ENCODE measurements at places on chromosomes 3 and 15. TPM values are rescaled to one million over a fixed set of nuclear protein-coding genes. Genes with fewer than 3 reads are reported as not detected.

DNA sequence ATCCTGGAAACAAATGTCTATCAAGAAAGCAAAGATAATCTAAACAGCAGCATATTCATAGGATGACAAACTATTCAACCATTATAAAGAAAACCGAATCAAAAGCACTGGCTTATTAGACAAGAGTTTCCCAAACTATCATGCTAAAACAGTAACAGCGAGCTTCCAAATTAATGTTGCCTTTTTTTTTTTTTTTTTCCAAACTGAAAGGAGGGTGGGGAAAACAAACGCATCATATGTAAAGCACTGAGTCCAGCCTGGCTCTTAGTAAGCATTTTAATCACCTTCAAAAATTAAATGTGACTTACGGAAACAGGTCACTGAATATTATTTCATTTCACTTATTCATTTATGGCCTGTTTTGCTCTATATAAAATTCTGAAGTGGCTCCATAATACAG is 2.3 kb downstream of the TJP1 start:
- DNase-seq = no peak
- H3K27me3 ChIP-seq = peaks cover 19% of the 10 kb centered on the region
- no peak overlapping the region for H3K27ac ChIP-seq

GRCh38 chr3:49759226-49759625 is 27.1 kb downstream of the IP6K1 start:
- H3K4me3 ChIP-seq = no peak overlapping the region
- H3K27ac ChIP-seq = no peak overlapping the region

- no peaks in the 10 kb centered on the region for H3K4me1 ChIP-seq
- no peak for DNase-seq
- no peak overlapping the region for H3K27ac ChIP-seq
- H3K36me3 ChIP-seq = no peaks in the 10 kb centered on the region
- no peak overlapping the region for H3K4me3 ChIP-seq
These were observed 76.8 kb upstream of the C15orf61 start for GRCh38 chr15:67444100-67444499.

Gene CHRD
- 26.5 TPM for total RNA-seq

DNA sequence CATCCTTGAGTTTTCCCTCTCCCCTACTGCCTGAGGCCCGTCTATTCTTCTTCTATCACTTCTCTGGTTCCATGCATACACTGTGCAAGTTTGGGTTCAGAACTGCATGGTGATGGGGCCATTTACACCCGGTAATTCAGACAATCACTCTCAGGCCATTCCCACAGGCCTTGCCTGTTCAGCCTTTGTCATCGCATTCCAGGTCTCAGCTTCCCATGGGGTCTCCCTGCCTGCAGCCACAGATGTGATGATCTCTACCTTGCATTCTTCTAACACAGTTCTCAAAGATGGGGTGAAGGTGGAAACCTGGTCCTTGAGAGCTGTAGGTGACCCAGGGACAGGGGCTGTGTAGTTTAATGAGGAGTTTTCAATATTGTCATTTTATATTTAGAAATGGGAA is 209.2 kb upstream of the TOPAZ1 start:
- no peaks in the 10 kb centered on the region for H3K36me3 ChIP-seq
- no peak overlapping the region for H3K4me3 ChIP-seq
- peaks cover 15% of the 10 kb centered on the region for H3K27me3 ChIP-seq
- no peak overlapping the region for H3K27ac ChIP-seq
- DNase-seq = no peak

DNA sequence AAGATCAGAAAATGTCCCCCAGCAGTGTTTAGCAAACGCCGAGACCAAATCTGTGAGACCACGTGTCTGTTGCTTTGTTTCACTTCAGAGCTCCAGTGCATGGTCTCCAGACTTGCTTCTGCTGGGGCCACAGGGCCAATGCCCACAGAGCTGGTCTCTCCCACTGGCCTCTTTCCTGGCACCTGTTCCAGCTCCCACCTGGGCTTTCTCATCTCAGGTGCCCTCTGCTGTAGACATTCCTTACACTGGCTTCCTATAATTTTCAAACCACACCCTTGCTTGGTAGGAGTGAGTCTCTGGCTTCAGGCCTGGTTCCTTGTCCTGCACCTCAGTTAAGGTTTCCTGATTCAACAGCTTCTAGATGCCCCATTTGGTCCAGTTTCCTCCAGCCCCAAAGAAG is 243.1 kb downstream of the ADAMTS17 start:
- H3K27ac ChIP-seq = no peak overlapping the region
- H3K27me3 ChIP-seq = no peaks in the 10 kb centered on the region
- DNase-seq = no peak
- no peak overlapping the region for H3K4me3 ChIP-seq
- no peaks in the 10 kb centered on the region for H3K4me1 ChIP-seq

Gene MNS1
- 1.2 TPM for total RNA-seq

DNA sequence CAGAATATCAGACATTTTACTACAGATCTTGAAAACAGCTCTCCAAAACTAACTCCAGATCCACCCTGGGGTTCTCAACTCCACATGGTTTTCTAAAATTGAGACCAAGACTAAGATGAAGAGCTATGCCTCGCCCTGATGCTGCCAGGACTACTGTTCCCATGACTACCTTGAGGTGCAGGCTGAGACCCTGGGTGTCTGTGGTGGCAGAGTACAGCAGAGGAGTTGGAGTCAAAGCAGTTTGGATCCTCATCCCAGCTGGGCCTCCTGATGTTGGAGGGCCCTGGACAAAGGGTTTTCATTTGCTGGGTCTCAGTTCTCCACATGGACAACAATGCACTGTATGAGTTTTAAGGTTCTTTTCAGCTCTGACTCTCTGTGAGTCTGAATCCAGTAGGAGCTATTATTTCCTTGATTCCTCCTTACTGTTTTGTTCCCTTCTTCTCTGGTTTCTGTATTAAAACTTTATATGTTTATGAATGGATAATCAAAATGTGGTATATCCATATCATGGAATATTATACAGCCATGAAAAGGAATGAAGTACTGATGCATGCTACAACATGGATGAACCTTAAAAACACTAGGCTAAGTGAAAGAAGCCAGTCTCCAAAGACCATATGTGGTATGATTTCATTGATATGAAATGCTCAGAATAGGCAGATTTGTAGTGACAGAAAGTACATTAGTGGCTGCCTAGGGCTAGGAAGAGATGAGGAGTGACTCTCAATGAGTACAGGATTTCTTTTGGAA is 93.0 kb downstream of the CPN2 start:
- DNase-seq = no peak
- H3K27ac ChIP-seq = no peak overlapping the region
- no peaks in the 10 kb centered on the region for H3K27me3 ChIP-seq
- H3K36me3 ChIP-seq = no peaks in the 10 kb centered on the region

DNA sequence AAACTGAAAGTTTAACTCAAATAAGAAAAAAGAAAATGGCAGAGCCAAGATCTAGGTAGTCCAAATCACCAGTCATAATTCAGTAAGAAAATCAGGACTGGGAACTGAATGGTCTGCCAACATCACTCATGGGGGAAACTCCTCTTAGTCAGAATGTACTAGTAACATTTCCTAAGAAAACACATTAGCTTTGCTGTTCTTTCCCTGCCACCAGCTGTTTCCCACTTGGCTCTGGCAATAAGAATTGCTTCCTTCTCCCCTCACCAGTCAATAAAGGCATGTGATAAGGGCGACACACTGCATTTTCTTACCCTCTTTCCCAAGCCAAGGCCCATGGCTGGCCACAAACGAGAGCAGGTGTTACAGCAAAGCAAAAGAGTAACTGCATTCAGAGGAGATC is 46.1 kb downstream of the PIK3R4 start:
- no peak for DNase-seq
- no peak overlapping the region for H3K4me3 ChIP-seq
- no peak overlapping the region for H3K27ac ChIP-seq
- no peaks in the 10 kb centered on the region for H3K27me3 ChIP-seq
- H3K4me1 ChIP-seq = no peaks in the 10 kb centered on the region

DNA sequence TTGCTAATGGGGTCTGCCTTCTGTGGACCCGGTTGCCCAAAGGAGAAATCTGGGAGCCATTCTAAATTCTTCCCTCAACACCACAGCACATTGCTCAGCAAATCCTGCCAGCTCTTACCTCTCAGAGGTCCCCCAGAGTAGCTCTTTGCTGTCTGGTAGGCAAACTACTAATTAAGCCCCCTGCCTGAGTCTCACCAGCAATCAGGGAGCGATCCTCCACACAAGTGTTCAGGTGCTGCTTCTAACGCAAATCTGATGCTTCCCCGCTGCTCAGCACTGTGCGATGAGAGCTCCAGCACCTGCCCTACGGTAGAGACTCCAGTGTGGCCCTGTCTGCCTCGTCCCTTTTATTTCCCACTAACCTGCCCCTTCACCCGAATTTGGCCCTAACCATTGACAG is 60.5 kb downstream of the HCN4 start:
- H3K27me3 ChIP-seq = no peaks in the 10 kb centered on the region
- no peak overlapping the region for H3K27ac ChIP-seq

- H3K27ac ChIP-seq = no peak overlapping the region
- H3K4me3 ChIP-seq = no peak overlapping the region
- no peaks in the 10 kb centered on the region for H3K27me3 ChIP-seq
These were observed 76.0 kb downstream of the FEM1B start for GRCh38 chr15:68353421-68354135.

GRCh38 chr3:132180337-132180791 is 136.8 kb upstream of the ACP3 start:
- no peaks in the 10 kb centered on the region for H3K27me3 ChIP-seq
- no peaks in the 10 kb centered on the region for H3K36me3 ChIP-seq
- no peaks in the 10 kb centered on the region for H3K4me1 ChIP-seq
- H3K27ac ChIP-seq = no peak overlapping the region

Gene C3orf20
- total RNA-seq = 0.20 TPM

- H3K4me3 ChIP-seq = no peak overlapping the region
- no peak overlapping the region for H3K27ac ChIP-seq
- H3K36me3 ChIP-seq = peaks cover 27% of the 10 kb centered on the region
- H3K4me1 ChIP-seq = no peaks in the 10 kb centered on the region
These were observed 85.7 kb downstream of the VGLL4 start for GRCh38 chr3:11558002-11558401.

DNA sequence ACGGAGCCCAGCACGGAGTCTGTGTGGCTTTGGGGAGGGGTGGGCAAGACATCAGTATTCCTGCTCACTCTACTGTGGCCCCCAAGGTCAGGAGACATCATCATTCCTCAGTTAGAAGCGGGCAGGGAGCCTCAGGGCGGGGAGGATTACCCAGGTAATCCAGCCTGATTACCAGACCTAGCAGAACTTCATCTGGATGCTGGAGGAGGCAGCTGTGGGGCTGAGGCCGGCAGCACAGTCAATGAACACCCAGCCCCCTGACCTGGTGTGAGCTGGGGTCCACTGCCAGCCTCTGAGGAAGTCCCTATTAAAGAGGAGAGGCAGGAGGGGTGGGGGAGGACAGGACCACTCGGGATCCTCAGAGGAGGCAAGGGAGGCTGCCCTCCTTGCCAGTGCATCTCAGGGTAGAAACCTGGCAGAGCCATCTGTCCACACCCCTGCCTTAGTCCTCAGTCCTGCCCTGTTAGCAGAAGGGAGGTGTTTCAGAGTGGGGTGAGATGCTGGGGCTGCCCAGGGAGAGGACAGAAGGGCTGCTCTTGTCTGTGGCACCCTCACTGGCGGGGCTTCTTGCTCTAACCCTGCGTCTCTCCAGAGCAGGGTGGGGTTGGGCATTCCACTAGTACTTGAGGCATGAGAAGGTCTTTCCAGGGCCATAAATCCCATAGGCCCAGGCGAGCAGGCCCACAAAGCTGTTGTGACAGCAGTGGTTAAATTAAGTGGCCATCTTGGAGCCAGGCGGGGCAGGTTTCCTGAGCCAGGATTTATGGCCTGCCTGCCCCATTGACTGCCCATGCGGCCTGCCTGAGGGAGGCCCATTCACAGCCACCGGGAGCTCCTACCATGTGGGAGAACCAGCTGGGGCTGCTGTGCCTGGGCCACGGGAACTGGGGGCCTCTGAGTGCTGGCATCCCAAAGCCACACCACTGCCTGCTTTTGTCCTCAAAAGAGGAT is 82.1 kb downstream of the LINGO1 start:
- no peak for DNase-seq
- H3K4me3 ChIP-seq = no peak overlapping the region
- no peaks in the 10 kb centered on the region for H3K36me3 ChIP-seq
- H3K27ac ChIP-seq = no peak overlapping the region
- peaks cover 6% of the 10 kb centered on the region for H3K4me1 ChIP-seq

Gene LEKR1
- 1.9 TPM for total RNA-seq

DNA sequence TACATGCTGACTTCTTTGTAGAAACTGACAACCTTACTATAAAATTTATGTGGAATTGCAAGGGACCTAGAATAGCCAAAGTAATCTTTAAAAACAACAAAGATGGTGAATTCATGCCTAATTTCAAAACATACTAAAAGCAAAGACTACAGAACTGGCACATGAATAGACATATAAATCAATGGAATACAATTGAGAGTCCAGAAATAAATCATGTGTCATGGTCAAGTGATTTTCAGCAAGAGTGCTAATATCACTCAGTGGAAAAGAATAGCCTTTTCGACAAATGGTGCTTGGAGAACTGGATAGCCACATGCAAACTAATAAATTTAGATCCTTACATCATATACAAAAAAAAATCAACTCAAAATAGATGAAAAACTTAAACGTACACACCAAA is 8.7 kb downstream of the IMPG2 start:
- no peak overlapping the region for H3K4me3 ChIP-seq
- no peaks in the 10 kb centered on the region for H3K4me1 ChIP-seq
- H3K27me3 ChIP-seq = no peaks in the 10 kb centered on the region
- H3K27ac ChIP-seq = no peak overlapping the region
- DNase-seq = no peak

GRCh38 chr15:47196048-47196447 is 521.3 kb upstream of the SEMA6D start:
- no peak overlapping the region for H3K4me3 ChIP-seq
- H3K36me3 ChIP-seq = no peaks in the 10 kb centered on the region
- DNase-seq = peak; percentile 82
- no peaks in the 10 kb centered on the region for H3K27me3 ChIP-seq
- H3K4me1 ChIP-seq = peaks cover 3% of the 10 kb centered on the region

Gene IMPG2
- total RNA-seq = 0.46 TPM

- H3K36me3 ChIP-seq = no peaks in the 10 kb centered on the region
- peak overlapping the region; percentile 2 for H3K27ac ChIP-seq
- no peak overlapping the region for H3K4me3 ChIP-seq
- peak; percentile 80 for DNase-seq
- no peaks in the 10 kb centered on the region for H3K27me3 ChIP-seq
These were observed 92.8 kb downstream of the CCNL1 start for GRCh38 chr3:157067114-157067513.

GRCh38 chr3:43014956-43015355 is 35.8 kb downstream of the GASK1A start:
- H3K27me3 ChIP-seq = no peaks in the 10 kb centered on the region
- no peaks in the 10 kb centered on the region for H3K36me3 ChIP-seq
- no peak overlapping the region for H3K27ac ChIP-seq

Gene CLDN16
- not detected for total RNA-seq

Gene TRIM42
- total RNA-seq = not detected

DNA sequence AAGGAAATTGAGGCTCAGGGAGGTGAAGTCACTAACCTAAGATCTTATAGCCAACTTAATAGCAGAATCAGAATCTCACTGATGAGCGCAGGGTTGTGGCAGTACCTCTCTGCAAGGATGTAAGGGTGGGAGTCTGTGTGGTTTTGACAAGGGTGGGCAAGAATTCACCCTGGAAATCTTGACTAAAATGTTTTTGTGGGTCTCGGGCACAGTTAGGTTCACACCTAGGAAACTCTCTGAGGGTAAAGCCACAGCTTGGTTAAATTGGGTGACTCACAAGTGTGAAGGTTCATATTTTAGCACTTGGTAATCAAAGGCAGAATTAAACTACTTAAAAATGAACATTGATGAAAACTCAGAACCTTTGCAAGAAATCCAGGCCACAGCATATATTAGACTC is 178.2 kb upstream of the EOMES start:
- no peak overlapping the region for H3K27ac ChIP-seq
- H3K4me1 ChIP-seq = no peaks in the 10 kb centered on the region
- no peaks in the 10 kb centered on the region for H3K27me3 ChIP-seq
- H3K4me3 ChIP-seq = no peak overlapping the region
- no peak for DNase-seq
